Effector CD4-positive, alpha-beta T cell (primary cell): ENCODE measurements at places on chromosomes 6 and 20.

DNA sequence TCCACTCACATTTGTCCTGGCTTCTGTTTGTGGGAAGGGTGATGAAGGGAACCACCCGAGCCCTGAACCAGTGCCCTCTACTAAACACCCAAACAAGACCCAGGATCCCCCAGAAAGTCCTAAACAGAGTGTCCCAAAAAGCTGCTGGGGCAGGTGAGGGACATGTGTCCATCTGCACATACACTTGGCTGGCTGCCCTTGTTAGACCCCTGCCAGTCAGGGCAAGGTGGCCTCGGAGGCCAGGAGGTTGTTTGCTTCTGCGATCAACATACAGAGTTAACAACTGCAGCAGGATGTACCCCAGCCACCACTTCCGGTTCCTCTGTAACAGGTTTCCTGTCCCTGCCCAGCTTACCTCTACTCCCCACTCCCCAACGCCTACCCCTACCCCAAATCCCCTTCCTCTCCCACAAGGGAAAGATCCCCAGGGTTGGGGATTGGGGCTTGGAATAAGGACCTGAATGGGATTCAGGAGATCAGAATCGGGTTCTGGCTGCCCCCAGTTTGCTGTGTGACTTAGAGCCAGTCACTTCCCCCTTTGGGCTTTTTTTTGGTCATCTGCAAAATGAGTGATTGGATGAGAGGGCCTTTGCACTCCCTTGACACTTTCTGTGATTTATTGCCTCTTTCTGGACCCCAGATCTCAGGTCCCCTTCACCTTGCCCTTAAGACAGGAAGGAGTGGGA, 13.9 kb downstream of the DEF6 start:
- peak; percentile 35 for DNase-seq

DNA sequence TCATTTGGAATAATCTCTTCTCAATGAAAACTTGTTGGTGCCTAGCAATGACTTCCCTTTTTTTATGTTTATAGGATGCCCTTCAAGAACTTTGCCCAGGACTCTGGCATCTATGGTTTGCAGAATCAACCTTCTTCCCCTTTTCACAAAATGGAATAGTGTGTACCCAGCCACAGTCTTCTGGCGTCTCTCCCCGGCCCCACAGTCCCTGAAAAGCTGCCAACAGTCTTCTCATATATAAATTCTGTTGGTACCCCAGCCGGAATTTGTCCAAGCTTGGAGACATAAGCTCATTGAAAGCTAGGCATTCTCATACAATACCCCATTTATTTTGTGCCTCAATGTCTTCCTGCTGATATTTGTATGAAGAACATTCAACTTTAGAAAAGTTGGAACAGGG, 26.4 kb upstream of the MCM3 start:
- no peak for DNase-seq

- DNase-seq: no peak
These were observed 510.5 kb downstream of the PHF3 start for GRCh38 chr6:64146094-64146493.

GRCh38 chr20:9578594-9578993, 64.2 kb downstream of the LAMP5 start:
- no peak for DNase-seq

- DNase-seq: no peak
These were observed 975.1 kb downstream of the TFAP2A start for GRCh38 chr6:9439621-9440330.
